ENCODE measurements at places on chromosomes 7 and 10.
A peak's percentile ranks its signal among the peaks of the same experiment; 100 is the strongest.

- no peak for DNase-seq
These were observed 189.7 kb downstream of the TMEM26 start for GRCh38 chr10:61263518-61263917.

DNA sequence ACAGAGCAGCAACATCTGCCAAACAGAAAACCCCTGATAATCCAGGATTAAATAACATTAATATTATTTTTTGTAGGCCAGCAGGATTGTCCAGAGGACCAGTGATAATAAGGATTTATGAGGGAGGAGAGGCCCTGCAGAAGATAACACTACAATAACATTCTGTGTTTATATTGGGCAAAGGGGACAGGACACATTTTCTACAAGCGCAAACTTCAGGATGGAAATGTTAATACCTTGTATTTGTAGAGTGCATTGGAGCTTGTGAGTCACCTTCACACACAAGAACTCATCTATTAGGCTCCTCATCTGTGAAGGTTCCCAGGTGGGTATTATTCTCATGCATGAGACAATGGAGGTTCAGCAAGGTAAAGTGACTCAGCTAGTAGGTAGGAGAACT lies 51.0 kb downstream of the BAMBI start:
- DNase-seq = peak; percentile 15

DNA sequence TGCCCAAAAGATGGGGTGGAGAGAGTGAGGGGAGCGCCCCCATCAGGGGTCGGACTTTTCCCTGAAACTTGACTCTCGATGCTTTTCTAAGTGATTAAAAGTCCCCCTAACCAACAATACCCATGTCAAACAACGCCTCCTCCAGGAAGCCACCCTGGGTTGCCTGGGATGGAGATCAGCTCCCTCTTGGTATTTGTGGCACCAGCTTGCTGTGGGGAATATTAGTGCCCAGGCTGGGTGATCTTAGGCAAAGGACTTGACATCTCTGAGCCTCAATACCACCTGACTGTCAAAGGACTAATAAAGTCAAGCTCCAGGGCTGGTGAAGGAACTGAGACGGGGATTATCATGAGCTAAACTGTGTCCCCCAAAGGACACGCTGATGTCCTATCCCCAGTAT lies 18.2 kb upstream of the ELFN1 start:
- DNase-seq = no peak

- no peak for DNase-seq
These were observed 116.0 kb downstream of the CDCA7L start for GRCh38 chr7:21829731-21830130.

DNA sequence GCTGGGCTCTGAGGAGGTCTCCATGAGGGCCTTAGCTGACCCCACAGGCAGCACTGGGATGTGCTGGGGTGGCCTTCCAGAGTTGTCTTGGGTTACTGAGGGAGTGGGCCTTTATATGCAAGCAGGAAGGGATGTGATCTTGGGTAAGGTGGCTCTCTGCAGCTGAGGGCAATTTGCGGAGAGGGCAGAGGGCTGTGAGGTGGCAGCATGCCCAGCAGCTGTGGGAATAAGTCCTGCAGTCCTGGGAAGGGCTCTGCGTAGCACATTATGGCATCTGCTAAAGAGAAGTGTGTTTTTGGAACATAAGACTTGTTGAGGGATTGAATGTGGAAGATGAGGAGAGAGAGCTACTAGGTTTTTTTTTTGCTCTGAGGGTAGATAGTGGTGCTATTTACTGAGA lies 99.6 kb upstream of the KMT2E start:
- DNase-seq = no peak

GRCh38 chr10:95818668-95819067 lies 62.7 kb downstream of the ENTPD1 start:
- DNase-seq = no peak

DNA sequence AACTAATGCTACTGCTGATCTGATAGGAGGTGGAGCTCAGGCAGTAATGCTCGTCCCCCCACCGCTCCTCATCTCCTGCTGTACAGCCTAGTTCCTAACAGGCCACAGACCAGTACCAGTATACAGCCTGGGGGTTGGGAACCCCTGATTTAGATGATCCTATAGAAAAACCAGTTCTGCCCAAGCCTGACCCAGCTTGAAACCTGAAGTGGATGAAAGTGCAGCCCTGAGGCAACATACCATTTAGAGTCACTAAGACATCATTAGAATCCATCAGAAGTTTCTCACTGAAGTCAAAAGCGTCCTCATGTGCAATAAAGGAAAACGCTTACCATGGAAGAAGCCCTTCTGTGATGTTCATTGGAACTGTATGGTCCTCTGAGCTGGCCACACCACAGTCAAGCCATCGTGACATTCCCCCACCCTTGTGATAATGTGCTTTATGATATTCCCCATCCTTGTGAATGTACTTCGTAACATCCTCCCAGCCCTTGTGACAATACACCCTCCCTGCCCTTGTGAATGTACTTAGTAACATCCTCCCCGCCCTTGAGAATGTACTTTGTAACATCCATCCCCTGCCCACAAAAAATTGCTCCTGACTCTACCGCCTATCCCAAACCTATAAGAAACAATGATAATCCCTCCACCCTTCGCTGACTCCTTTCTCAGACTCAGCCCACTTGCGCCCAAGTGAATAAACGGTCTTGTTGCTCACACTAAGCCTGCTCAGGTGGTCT lies 65.9 kb upstream of the HECTD2 start:
- DNase-seq = no peak

GRCh38 chr10:25745976-25746375 lies 188.1 kb upstream of the MYO3A start:
- no peak for DNase-seq

DNA sequence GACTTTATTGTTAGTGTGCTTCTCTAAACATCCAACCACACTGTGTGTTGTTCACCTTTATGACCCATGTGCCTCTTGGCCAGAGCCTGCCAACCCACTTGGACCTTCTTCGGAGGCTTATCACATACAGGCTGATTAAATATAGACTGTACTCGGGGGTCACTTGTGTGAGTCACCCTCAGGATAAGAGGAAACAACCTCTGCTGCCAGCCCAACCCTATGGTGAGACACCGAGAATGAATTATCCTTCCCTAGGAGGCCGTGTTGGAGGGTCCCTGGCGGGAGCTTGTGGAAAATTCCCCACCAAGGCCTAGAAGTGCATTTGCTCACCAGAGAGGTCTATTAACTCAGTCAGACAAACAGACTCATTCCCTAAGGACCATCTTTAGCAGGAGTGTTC lies 63.0 kb downstream of the FAS start:
- DNase-seq = no peak

DNA sequence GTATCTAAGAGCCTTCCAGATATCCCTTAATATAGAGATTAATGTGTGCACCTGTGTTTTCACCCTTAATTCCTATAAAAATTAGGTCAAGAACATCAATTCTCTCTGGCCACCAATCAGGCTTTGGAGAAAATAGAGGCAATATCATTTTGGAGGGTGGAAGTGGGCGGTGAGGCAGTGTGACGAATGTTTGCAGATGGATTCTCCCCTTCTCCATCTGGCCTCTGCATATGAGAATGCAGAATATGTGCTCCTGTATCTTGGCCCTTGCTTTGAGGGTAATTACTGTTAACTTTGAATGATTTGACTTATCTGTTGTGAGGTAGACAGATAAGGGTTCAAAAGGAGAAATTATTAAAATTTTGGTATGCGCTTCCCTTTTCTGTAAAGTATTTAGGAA lies 304.0 kb upstream of the NPSR1 start:
- peak; percentile 15 for DNase-seq

- DNase-seq = no peak
These were observed 257.8 kb upstream of the ZNF32 start for GRCh38 chr10:43906490-43906889.

All from NCI-H82 (cell line).